ENCODE measurements at places on chromosomes 5 and 9.

- DNase-seq, result no peak
Measured at GRCh38 chr5:116157902-116158301, 73.1 kb downstream of the COMMD10 start.

DNA sequence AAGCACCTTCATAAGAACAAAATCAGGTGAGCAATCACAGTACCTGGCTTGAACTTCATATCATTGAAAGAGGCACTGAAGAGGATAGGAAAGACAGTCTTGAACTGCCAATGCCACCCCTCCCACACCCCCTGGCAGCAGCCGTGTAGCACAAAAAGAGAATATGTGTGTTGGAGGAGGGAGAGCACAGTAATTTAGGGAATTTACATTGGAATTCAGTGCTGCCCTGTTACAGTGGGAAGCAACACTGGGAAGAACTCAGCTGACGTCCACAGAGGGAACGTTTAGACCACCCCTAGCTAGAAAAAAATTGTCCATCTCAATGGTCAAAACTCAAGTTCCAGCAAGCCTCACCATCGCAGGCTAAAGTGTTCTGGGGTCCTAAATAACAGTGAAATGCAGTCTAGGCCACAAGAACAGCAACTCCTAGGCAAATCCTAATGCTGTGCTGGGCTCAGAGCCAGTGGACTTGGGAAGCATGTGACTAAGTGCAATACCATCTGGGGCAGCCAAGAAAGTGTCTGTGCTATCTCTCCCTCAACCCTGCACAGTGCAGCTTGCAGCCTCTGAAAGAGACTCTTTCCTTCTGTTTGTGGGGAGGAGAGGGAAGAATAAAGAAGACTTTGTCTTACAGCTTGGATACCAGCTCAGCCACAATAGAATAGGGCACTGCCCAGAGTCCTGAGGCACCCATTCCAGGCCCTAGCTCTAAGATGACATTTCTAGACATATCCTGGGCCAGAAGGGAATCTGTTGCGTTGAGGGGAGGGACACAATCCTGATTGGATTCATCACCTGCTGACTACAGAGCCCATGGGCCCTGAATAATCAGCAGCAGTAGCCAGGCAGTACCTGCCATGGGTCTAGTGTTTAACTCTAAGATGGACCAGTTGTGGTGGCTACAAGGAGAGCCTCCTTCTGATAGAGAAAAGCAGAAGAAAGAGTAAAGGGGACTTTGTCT lies 62.1 kb upstream of the VLDLR start:
- no peak for DNase-seq

DNA sequence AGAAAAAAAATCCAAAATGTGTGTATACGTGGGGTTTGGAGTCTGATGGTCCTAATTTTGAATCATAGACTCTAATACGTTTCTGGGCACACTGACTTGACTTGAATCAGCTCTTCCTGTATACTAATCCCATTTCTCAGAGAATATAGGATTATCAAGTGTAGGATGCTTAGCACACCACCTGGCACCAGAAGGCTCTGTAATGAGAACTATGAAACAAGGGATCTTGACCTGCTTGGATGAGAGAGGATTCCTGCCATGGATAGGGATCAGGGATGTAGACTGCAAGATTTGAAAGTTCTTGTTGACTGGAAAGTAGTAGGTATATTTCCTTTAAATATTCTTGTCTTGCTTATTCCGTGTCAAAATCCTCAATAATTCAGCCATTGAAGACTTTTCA lies 7.8 kb downstream of the HSPA4 start:
- no peak for DNase-seq

DNA sequence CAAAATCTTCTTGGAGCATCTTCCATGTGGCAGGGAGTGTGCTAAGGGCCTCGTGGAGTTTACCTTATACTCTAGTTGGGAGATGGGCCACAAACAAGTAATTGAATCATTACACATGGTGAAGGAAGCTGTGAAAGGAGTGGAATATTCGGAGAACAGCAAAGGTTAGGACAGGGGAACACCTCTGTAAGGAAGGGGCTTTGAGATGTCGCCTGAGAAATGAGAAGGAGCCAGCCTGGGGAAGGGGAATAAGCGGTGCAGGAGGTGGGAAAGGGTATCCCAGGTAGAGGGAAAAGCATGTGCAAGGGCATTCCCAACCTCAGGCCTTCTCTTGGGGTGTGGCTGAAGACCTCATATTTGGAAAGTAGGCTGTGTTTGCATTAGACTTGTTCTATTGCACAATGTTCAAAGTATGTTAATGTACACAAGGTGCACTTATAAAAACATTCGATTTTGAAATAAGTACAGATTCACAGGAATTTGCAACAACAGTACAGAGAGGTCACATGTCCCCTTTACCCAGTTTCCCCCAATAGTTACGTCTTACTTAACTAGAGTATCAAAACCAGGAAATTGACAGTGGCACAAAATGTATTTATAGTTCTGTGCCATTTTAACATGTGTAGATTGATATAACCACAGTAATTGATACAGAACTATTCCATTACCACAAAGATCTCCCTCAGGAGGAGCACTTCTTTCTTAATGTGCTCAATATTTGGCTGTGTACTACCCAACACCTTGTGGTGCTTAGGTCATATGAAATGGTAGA lies 2.4 kb upstream of the STOM start:
- no peak for DNase-seq

- DNase-seq, result no peak
Measured at GRCh38 chr5:141100243-141100805, at the start of gene PCDHB3. Gene PCDHB3, plus strand, starts transcription at chr5:141100473. Its CDS starts 177 bp downstream, at chr5:141100650.

DNA sequence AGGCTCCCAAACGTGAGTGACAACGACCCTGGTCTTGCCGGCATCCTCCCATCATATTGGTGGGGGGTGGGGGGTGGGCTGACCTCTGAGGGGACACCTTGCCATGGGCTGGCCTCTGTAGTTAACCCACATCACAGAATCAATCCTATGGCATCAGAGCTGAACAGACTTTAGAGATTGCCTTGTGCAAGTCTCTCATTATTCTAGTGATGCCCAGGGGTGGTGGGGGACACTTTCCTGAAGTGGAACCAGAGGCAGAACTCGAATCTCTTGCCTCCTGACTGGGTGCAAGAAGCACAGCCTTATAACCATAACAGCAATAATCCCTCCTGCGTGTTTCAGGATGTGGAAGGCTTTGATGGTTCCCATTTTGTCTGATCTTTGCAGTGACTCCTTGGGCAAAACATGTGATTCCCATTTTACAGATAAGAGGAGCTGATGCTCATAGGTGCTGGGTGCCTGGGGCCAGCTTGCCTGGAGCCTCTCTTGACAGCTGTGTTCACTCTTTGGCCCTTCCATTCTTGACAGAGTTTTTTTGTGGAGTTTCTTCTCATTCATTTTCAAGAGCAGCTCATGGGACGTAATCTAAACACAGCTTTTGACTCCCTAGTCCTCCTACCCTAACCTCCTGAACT lies 18.6 kb upstream of the PITX1 start:
- no peak for DNase-seq

DNA sequence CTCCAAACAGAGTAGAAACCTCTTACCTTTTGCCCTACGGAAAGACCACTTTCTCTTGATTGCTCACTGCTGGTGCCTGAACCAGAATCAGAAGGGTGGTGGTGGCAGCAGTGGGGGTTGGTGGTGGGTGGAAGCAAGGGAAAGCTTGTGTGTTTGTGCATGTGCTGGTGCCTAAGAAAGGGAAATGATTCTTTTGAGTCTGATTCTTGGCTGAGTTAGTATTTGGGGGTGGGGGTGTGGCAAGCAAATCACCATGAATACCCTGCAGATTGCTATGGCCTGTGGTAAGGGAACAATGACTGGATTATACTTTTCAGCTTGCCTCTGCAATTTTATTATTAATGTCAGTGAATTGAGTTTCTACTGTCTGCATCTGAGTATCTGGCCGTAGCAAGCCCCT lies 106.6 kb downstream of the ARHGAP26 start:
- no peak for DNase-seq

DNA sequence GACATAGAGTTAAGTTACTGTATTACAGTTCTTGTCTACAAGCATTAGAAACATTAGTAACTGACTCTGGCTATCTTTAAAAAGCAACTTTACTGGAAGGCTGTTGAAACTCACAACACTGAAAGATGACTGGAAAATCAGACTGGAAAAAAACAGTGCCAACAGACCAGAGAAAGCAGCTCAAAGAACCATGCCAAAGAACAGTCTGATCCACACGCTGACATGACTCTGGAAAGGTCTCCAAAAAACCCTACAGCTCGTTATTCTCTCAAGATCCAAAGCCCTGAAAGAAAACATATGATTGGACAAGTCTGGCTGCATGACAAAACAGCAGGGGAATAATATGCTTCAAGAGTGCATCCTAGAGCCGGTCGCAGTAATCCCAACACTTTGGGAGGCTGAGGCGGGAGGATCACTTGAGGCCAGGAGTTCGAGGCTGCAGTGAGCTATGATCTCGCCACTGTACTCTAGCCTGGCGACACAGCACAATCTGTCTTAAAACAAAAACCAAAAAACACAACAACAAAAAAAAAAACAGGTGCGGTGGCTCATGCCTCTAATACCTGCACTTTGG lies 5.6 kb downstream of the GOLPH3 start:
- DNase-seq, result no peak

DNA sequence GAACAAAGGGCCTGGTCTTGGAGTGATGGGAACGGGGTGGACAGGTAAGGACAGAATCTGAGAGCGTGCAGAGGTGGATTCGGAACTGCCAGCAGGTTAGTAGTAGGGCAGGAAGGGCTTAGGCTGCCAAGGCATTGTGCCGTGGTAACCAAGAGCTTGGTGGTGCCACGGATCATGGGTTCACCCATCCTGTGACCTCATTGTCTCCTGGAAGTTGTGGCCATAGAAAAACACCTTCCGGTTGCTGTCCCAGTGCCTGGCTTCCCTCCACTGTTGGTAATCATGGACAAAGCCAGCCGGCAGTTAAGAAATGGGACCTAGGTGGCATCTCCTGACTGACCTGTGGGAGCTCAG lies 42.5 kb upstream of the CFAP157 start:
- no peak for DNase-seq

- DNase-seq, result no peak
Measured at GRCh38 chr5:97098922-97099321, 43.5 kb downstream of the LIX1 start.

GRCh38 chr5:141476132-141476911 lies 556 bp downstream of the PCDHGC3 start:
- DNase-seq, result no peak

GRCh38 chr5:93715327-93715726 lies 26.1 kb downstream of the POU5F2 start:
- no peak for DNase-seq

- no peak for DNase-seq
Measured at GRCh38 chr9:112034216-112034611, 137.6 kb downstream of the UGCG start.

DNA sequence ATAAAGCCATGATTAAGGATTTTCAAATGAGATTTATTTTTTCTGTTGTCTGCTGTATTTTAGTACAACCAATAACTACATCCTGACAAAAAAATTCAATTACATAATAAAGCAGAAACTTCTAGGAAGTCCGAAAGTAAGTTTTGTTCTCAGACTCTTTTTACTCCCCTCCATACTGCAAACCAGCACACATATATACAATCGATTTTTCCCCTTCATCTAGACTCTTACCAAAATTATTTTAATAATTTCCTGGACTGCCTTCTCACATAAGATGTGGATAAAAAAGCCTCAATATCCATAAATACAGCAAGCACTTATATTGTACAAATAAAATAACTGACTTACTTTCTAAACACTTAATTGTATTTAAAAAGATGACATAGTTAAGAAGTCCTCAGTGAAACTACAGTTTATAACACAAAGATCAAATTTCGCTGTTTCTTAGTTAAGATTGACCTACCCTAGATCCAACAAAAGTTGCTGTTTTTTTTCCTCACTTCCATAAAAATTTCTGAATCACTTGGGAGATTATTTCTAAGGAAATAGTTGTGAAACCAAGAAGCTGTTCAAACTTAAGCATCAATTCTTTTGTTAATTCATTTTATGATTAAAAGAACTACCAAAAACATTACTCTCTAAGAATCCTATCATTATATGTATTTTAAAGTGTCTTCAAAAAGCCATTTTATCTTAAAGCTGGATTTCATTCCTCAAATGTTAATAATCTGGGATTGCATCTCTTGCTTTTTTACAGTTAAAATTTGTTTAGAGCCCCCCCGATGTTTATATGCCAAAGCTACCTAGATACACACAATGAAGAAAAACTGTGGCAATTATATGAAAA lies 74.7 kb upstream of the IFNE start:
- DNase-seq, result no peak

DNA sequence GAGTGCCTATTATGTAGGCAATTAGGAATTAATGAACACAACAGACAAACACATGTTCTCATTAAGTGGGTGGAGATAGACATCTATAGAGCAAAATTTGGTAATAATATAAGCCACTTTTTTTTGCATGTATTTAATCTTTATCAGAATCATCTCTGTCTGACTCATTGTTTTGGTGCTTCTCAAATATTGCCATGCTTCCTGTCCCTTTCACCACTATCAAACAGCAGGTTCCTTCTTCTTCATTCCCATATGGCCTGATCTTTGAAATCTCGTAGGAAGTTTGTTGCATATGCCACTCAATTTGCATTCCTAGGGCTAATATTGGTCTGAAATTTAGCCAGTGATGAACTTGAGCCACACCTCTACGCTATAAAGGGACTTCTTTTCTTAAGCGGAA lies 128.9 kb upstream of the SPEF2 start:
- DNase-seq, result no peak

GRCh38 chr5:97534166-97534565 lies 351.1 kb upstream of the RIOK2 start:
- no peak for DNase-seq

DNA sequence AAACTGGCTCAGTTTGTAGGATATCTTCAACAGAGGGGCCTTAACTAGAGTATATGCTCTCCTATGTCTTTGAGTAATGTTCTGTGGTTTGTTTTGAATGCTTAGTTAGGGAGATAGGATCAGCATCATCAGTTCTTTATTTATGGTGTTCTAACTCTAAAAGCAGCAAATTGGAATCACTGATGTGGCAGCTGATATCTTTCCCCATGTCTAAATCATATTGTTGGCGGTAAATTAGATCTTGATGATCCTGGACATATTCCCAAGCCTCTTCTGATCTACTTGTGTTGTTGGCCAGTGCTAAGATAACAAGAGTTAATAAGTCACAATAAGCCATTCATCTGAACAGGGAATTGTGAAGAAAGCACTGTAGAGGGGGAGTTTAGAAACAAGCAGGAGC lies 332.4 kb upstream of the DAB2 start:
- DNase-seq, result no peak

GRCh38 chr5:134092875-134093274 lies 21.6 kb upstream of the TCF7 start:
- DNase-seq, result no peak
